Mesenchymal stem cell (in vitro differentiated cells and primary cell): ENCODE measurements at places on chromosomes 6 and 20.

- no peaks in the 10 kb centered on the region for H3K4me1 ChIP-seq
- H3K36me3 ChIP-seq: no peaks in the 10 kb centered on the region
- H3K4me3 ChIP-seq: no peak overlapping the region
- H3K27ac ChIP-seq: no peak overlapping the region
- no peaks in the 10 kb centered on the region for H3K27me3 ChIP-seq
Observed at GRCh38 chr6:82494367-82494766, 130.8 kb downstream of the TPBG start.

GRCh38 chr20:54897787-54898186, 422.4 kb downstream of the DOK5 start:
- no peak overlapping the region for H3K4me3 ChIP-seq
- H3K36me3 ChIP-seq: no peaks in the 10 kb centered on the region
- no peaks in the 10 kb centered on the region for H3K4me1 ChIP-seq
- DNase-seq: no peak

- H3K4me3 ChIP-seq: peak overlapping the region; percentile 39
- DNase-seq: peak; percentile 35
- no peak overlapping the region for H3K27ac ChIP-seq
- no peaks in the 10 kb centered on the region for H3K36me3 ChIP-seq
- H3K27me3 ChIP-seq: no peaks in the 10 kb centered on the region
- H3K4me1 ChIP-seq: no peaks in the 10 kb centered on the region
Observed at GRCh38 chr6:16420715-16421461, 182.5 kb downstream of the GMPR start.

DNA sequence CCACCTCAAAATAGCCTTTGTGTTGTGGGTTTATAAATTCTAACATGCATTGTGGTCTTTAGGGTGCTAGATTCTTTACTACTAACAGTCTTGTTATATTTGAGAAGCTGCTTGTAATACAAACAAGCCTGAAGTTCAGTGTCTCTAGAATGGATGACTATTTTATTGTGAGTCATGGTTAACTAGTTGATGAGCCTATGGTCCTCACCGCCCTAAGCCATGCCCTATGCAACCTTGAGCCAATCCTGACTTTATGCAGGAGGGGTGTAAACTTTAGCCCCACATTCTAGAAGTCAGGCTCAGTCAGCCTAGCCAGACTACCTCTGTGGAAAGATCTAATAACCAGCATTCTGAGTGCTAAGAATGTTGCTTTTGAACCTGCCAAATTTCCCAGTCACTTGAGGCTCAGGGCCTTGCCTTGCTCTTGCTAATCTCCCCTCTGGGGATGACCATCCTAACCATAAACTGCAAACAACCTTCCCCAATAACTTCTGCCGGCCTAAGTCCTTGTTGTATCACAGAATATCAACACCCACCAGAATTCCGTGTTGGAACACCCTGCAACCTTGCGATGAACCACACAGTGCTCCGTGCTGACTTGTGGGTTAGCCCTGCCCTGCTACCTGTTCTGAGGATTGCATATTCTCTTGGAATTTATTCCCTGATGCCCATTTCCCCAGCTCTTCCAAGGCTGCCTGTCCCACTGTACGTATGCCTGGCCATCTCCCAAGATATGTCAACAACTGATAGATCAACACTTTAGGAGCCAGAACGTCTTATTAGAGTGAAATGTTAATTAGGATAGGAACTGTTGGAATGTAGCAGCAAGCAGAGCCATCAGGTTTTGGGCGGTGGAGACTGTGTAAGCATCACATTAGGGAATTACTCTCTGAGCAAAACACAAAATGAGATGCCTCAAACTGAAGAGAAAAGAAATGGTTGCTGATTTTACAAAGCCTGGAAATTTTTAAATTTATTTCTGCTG, 71.7 kb upstream of the CEP85L start:
- DNase-seq: no peak
- H3K4me3 ChIP-seq: no peak overlapping the region
- no peaks in the 10 kb centered on the region for H3K4me1 ChIP-seq
- no peak overlapping the region for H3K27ac ChIP-seq

GRCh38 chr20:61600016-61600415, 348.0 kb downstream of the CDH4 start:
- H3K36me3 ChIP-seq: no peaks in the 10 kb centered on the region
- no peaks in the 10 kb centered on the region for H3K27me3 ChIP-seq
- DNase-seq: no peak
- H3K4me1 ChIP-seq: peaks cover 3% of the 10 kb centered on the region
- no peak overlapping the region for H3K4me3 ChIP-seq

DNA sequence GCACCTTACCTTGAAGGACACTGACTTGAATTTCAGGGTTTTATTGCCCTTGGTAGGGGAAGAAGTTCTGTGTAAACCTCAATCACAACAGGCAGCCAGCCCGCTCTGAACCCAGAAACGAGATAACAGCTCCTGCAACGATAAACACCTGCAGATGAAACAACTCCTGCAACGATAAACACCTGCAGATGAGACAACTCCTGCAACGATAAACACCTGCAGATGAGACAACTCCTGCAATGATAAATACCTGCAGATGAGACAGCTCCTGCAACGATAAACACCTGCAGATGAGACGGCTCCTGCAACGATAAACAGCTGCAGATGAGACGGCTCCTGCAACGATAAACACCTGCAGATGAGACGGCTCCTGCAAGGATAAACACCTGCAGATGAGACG, 54.0 kb upstream of the TBXT start:
- H3K27me3 ChIP-seq: peaks cover 6% of the 10 kb centered on the region
- H3K27ac ChIP-seq: no peak overlapping the region
- H3K4me3 ChIP-seq: no peak overlapping the region
- DNase-seq: no peak
- no peaks in the 10 kb centered on the region for H3K4me1 ChIP-seq
- H3K36me3 ChIP-seq: no peaks in the 10 kb centered on the region

- H3K4me1 ChIP-seq: peaks cover 12% of the 10 kb centered on the region
- DNase-seq: no peak
- H3K36me3 ChIP-seq: no peaks in the 10 kb centered on the region
- no peak overlapping the region for H3K27ac ChIP-seq
- H3K27me3 ChIP-seq: no peaks in the 10 kb centered on the region
Observed at GRCh38 chr20:50004229-50004628, 21.4 kb downstream of the SNAI1 start.

- H3K4me3 ChIP-seq: no peak overlapping the region
- no peak overlapping the region for H3K27ac ChIP-seq
- H3K36me3 ChIP-seq: no peaks in the 10 kb centered on the region
- DNase-seq: no peak
- peaks cover 2% of the 10 kb centered on the region for H3K4me1 ChIP-seq
Observed at GRCh38 chr20:24032400-24032898, 43.9 kb upstream of the GGTLC1 start.

- H3K4me1 ChIP-seq: peaks cover 1% of the 10 kb centered on the region
- H3K4me3 ChIP-seq: peak overlapping the region; percentile 22
- no peak overlapping the region for H3K27ac ChIP-seq
Observed at GRCh38 chr20:59747671-59748515, 143.6 kb downstream of the PHACTR3 start.

DNA sequence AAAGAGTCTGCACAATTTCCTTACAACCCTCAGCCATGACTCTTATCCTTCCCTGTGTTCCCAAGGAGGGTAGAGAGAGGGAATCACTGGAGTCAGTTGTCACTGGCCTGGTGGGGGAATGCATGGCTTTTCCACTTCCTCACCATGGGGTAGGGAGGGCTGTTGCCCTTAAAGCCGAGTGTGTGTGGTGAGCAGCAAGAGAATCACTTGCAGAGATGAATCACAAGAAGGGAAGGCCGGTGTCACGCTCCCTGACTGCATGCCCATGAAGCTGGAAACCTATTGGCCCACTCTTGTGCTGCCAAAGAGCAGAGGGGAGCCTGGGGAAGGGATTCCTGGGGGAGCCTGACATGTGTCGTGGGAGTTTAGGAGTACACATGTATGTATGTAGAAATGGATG, 18.1 kb upstream of the BMP6 start:
- H3K4me3 ChIP-seq: no peak overlapping the region
- no peaks in the 10 kb centered on the region for H3K36me3 ChIP-seq
- H3K27ac ChIP-seq: no peak overlapping the region
- no peak for DNase-seq

DNA sequence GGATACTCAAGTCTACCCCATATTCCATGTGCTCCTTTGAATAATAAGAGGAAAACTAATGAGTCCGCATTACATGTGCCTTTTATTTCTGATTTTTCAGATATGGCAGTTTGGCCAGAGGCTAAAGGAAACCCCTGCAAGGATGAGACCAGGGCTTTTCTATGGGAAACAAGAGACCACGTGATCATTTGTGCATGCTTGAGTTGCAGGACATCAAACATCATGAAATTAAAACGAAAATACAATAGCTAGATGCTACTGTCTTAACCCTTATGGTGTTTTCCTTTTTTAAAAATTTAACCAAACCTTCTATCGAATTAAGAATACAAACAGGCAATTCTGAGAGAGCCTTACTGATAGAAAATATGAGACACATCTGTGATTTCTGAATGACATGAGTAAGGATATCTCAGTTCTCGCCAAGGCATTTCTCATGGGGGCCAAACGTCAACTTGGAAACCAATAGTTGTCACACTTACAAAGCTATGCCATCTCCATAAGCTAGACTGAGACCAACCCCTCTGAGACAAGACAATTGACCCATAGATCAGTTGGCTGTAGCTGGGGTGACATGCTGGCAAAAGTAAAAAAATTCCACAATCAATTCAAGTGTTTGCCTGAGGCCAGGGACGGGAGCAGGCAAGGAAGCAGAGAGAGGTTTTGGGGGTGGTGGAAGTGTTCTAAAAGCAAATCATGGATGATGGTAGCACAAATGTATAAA, 52.8 kb downstream of the RIPOR2 start:
- H3K27ac ChIP-seq: no peak overlapping the region
- no peak for DNase-seq
- H3K4me1 ChIP-seq: no peaks in the 10 kb centered on the region
- no peak overlapping the region for H3K4me3 ChIP-seq
- H3K27me3 ChIP-seq: peaks cover 5% of the 10 kb centered on the region

DNA sequence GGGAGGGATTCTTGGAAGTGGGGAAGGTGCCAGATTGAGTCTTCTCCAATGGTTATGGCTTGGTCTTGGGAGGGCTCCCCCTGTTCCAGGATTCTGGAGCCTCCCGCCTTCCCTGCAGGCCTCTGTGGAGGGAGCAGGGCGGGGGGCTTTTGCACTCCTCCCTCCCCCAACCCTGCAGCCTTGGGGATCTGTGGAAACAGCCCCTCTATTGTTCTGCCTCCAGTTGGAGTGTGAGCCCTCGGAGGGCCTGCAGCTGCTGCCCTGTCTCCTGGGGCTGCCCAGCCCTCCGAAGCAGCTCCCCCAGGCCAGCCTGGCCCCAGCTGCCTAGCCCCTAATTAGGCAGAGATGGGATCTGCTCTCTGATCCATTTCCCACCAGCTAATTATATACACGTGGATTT, 14.7 kb downstream of the FAM110A start:
- no peaks in the 10 kb centered on the region for H3K27me3 ChIP-seq
- no peak overlapping the region for H3K4me3 ChIP-seq
- H3K27ac ChIP-seq: no peak overlapping the region
- H3K36me3 ChIP-seq: peaks cover 7% of the 10 kb centered on the region
- H3K4me1 ChIP-seq: peaks cover 11% of the 10 kb centered on the region
- no peak for DNase-seq

DNA sequence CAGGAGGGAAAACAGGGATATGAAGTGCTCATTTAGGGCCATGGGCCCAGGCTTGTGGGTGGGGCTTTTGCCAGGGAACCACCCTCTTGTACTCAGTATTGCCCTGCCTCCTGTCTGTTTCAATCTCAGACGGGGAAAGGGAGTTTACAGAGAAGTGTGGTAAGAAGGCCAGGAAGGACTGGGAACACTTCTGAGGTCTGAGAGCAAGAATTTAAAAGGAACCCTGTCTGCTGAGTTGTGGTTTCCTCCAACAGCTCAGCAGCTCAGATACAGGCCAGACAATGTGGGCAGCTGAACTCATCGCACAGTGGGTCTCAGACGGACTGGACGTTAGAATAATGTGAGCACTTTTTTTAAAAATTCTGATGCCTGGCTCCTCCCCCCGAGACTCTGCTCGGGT, 354.1 kb upstream of the ARID1B start:
- peak; percentile 24 for DNase-seq
- no peaks in the 10 kb centered on the region for H3K27me3 ChIP-seq
- no peaks in the 10 kb centered on the region for H3K36me3 ChIP-seq
- peaks cover 3% of the 10 kb centered on the region for H3K4me1 ChIP-seq
- H3K4me3 ChIP-seq: no peak overlapping the region

GRCh38 chr6:83609248-83609647, 96.9 kb downstream of the PRSS35 start:
- H3K4me3 ChIP-seq: no peak overlapping the region
- no peak overlapping the region for H3K27ac ChIP-seq
- H3K27me3 ChIP-seq: no peaks in the 10 kb centered on the region
- H3K36me3 ChIP-seq: no peaks in the 10 kb centered on the region
- no peak for DNase-seq
- H3K4me1 ChIP-seq: no peaks in the 10 kb centered on the region

- no peaks in the 10 kb centered on the region for H3K4me1 ChIP-seq
- no peaks in the 10 kb centered on the region for H3K27me3 ChIP-seq
- peaks cover 3% of the 10 kb centered on the region for H3K36me3 ChIP-seq
- H3K27ac ChIP-seq: no peak overlapping the region
Observed at GRCh38 chr6:20640181-20640580, 105.9 kb downstream of the CDKAL1 start.

- peak overlapping the region; percentile 45 for H3K27ac ChIP-seq
- H3K4me3 ChIP-seq: peak overlapping the region; percentile 94
- peaks cover 19% of the 10 kb centered on the region for H3K4me1 ChIP-seq
- H3K27me3 ChIP-seq: no peaks in the 10 kb centered on the region
Observed at GRCh38 chr20:3820901-3821727, 767 bp downstream of the AP5S1 start.

DNA sequence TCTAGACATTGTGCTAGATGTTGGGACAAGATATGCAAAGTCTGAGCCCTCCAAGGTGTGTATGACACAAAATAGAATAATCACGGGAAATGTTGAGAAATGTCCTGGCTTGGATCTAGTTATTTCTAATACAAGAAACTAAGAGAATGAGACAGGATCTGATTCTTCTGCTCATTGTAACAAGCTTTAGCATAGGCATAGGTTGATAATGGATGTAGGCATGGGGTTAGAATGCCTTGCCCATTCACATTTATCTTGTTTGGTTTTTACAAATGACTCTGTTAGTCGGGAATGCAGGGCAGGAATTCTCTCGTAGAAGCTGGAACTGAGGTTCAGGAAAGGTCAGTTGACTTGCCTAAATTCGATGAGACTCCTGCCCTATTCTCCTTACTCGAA, 1.5 kb upstream of the SLC26A8 start:
- H3K27ac ChIP-seq: no peak overlapping the region
- no peak overlapping the region for H3K4me3 ChIP-seq
- no peaks in the 10 kb centered on the region for H3K27me3 ChIP-seq

GRCh38 chr20:16432466-16433292, 140.6 kb downstream of the KIF16B start:
- H3K4me1 ChIP-seq: no peaks in the 10 kb centered on the region
- DNase-seq: no peak
- no peak overlapping the region for H3K4me3 ChIP-seq
- H3K27me3 ChIP-seq: no peaks in the 10 kb centered on the region
- H3K36me3 ChIP-seq: no peaks in the 10 kb centered on the region

GRCh38 chr6:52544602-52545405, 32.1 kb downstream of the TRAM2 start:
- H3K4me3 ChIP-seq: no peak overlapping the region
- H3K27me3 ChIP-seq: no peaks in the 10 kb centered on the region
- peaks cover 35% of the 10 kb centered on the region for H3K4me1 ChIP-seq

GRCh38 chr6:55474382-55474781, 104.6 kb downstream of the HMGCLL1 start:
- DNase-seq: no peak
- H3K36me3 ChIP-seq: no peaks in the 10 kb centered on the region
- H3K4me3 ChIP-seq: no peak overlapping the region
- H3K27me3 ChIP-seq: no peaks in the 10 kb centered on the region

- no peak overlapping the region for H3K27ac ChIP-seq
- no peaks in the 10 kb centered on the region for H3K4me1 ChIP-seq
- H3K4me3 ChIP-seq: no peak overlapping the region
- DNase-seq: no peak
- H3K36me3 ChIP-seq: no peaks in the 10 kb centered on the region
Observed at GRCh38 chr6:97322811-97323210, 39.8 kb upstream of the MMS22L start.
